ENCODE measurements at places on chromosomes 5 and 9.
A peak's percentile ranks its signal among the peaks of the same experiment; 100 is the strongest.

DNA sequence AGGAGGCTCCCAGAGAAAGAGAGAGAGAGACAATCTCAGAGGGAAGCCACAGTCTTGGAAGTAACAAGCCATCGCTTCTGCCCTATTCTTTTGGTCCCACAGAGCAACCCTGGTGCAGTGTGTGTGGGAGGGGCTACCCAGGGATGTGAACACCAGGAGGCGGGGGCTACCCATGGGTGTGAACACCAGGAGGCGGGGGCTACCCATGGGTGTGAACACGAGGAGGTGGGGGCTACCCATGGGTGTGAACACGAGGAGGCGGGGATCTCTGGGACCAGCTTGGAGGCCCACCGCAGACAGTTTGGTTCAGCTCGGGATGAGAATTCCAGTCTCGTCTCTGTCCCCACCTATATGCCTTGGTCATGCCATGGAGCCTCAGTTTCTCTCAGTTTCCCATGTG lies 44.9 kb downstream of the HMCN2 start:
- DNase-seq = no peak

GRCh38 chr9:14888875-14889274 lies 21.4 kb downstream of the FREM1 start:
- DNase-seq = no peak

GRCh38 chr5:135303582-135304173 lies 95.4 kb downstream of the MACROH2A1 start:
- no peak for DNase-seq

DNA sequence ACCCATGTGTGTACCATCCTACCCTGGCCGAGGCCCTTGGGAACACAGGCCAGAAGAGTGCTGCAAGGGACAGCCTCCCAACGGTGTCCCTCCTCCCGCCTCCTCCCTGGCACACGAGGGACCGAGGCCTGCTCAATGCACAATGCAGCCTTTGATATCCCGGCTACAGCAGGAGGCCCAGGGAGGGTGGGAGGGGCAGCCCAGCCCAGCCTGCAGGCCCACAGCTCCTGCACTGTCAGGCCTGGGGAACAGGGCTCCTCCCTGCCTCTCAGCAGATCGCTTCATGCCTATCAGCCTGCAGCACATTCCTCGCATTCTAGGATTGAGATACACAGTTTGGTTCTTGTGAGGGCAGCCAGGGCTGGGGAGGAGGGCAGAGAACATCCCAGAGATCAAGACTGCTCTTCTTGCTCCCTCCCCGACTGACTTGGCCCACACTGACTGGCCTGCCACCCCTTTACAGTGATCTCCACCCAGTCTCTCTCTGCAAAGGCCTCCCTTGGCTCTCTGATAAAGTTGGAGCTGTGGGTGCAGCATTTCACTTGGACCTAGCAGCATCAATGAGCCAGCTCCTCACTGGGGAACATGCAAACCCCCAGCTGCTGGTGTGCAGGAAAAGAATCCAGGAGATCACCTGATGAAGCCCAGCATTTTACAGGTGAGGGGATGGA lies at the start of gene SH3TC2:
SH3TC2 (minus strand) TSS at position 46 of the 671 bp plus-strand sequence; CDS start at position 6, 40 bp downstream.
- peak; percentile 64 for DNase-seq

- no peak for DNase-seq
Measured at GRCh38 chr5:127425868-127426267, 91.6 kb upstream of the PRRC1 start.

DNA sequence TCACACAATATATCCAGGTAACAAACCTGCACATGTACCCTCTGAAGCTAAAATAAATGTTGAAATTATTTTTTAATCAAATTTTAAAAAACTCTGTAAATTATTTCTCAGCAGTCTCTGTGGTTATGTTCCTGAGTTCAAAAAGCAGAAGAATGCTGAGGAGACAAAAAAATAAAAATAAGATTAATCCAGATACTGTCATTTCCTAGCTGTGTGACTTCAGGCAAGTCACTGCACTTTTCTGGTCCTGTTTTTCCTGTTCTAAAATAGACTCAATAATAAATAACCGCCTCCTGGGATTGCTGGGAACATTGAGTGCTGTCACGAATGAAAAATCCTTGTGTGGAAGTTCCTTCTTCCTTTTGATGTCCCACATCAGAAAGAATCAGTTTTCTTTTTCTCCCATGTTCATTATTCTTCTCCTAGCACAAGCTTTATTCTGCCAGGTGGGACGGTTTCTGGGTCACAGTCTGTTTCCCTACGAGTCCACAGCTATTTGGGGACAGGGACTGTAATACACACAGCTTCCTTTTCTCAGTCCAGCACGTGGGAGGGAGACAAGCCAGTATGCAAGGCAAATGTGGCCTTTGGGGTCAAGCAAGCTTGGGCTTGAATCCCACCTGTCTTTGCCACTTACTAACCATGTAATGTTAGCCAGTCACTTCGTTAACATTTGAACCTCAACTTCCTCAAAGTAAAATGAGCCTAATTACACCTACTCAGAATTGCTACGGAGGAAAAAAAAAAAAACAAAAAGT lies 156.9 kb downstream of the TRIM32 start:
- DNase-seq = no peak

DNA sequence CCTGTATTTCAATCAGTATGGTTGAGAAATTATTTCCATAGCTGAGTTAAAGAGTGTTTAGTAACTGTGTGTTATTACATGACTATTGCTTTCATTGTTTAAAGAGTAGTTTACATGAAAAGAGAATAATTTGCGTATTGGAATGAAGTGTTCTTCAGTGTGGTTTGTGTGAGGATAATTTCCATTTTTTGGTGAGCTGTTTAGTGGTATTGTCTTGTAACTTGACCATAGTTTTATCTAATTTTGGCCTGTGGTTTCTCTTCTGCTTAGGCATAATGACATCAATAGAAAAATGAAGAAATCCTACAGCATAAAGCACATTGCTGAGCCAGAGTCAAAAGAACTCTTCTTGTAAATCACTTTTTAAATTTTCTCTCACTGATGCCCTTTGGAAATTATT lies 151.2 kb downstream of the SNCAIP start:
- peak; percentile 65 for DNase-seq

All from fibroblast of skin of right quadriceps (primary cell).